ENCODE measurements at places on chromosomes 12 and 14. TPM values are rescaled to one million over a fixed set of nuclear protein-coding genes. Genes with fewer than 3 reads are reported as not detected.

The CLEC4A gene
- 4.2 TPM for total RNA-seq

The DAO gene
- not detected for total RNA-seq

The CLMN gene
- 20.7 TPM for total RNA-seq

The ATP23 gene
- total RNA-seq = 12.9 TPM

The FRMD6 gene
- total RNA-seq = 14.1 TPM

The GPHN gene
- total RNA-seq = 18.0 TPM

The HHIPL1 gene
- total RNA-seq = 4.8 TPM

The CDKN3 gene
- 2.6 TPM for total RNA-seq

The TSPAN19 gene
- total RNA-seq = 0.49 TPM

The CLEC1B gene
- not detected for total RNA-seq

The INF2 gene
- total RNA-seq = 83.0 TPM

The CFAP251 gene
- total RNA-seq = 4.6 TPM

The GALNT8 gene
- total RNA-seq = 1.5 TPM

The TMEM120B gene
- total RNA-seq = 3.1 TPM

The FGD6 gene
- total RNA-seq = 13.8 TPM

The CD63 gene
- total RNA-seq = 1,052 TPM

The SLC38A2 gene
- total RNA-seq = 337 TPM

The NDUFA9 gene
- 14.8 TPM for total RNA-seq

The AICDA gene
- 1.0 TPM for total RNA-seq
